Regular cardiac myocyte (primary cell): ENCODE measurements at places on chromosomes 1 and 21. TPM values are rescaled to one million over a fixed set of nuclear protein-coding genes. Genes with fewer than 3 reads are reported as not detected.

Gene SLFNL1
- under 0.01 and 0.28 TPM in 2 replicates for total RNA-seq

Gene GCLM
- total RNA-seq, result 18.3 and 25.3 TPM in 2 replicates

Gene ATAD3A
- 18.9 and 64.2 TPM in 2 replicates for total RNA-seq

Gene DDR2
- total RNA-seq, result 116 and 168 TPM in 2 replicates
